ENCODE measurements at places on chromosomes 3 and 15. TPM values are rescaled to one million over a fixed set of nuclear protein-coding genes. Genes with fewer than 3 reads are reported as not detected.

DNA sequence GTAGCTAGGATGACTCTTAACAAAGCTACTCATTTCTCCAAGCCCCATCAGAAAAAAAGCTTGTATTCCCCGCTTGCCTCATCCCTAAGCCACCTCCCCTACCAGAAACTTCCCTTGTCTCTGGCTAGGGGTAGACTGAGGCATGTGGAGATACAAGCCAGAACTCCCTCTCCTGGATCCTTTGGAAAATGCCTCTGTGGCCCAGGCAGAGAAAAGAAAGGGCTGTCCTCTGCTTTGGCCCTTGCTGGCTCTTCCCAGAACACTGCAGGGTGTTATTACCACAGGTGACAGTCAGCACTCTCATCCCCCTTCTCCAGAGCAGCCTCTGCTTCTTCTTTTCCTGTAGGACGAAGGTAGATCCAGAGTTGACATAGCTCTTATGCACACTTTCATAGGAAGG, 15.2 kb downstream of the RMDN3 start:
- DNase-seq = no peak

CCDC80 gene
- 158 TPM for total RNA-seq

DNA sequence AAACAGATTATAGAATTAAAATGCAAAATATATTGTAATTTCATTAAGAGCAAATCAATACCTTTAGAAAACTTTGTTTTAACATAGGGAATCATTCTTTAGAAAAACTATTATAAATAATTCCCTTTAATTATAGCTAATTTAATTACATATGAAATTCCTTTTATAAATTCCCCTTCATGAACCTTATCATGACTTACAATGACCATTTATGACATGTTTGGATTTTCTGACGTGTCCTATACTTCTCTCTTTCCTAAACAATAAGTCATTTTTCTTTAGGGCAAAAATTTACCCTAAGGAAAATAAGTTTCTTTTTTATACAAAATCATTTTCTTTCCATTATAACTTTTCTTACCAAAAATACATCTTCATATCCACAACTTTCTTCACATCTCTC, 37.8 kb downstream of the PRR20G start:
- no peak for DNase-seq

DNA sequence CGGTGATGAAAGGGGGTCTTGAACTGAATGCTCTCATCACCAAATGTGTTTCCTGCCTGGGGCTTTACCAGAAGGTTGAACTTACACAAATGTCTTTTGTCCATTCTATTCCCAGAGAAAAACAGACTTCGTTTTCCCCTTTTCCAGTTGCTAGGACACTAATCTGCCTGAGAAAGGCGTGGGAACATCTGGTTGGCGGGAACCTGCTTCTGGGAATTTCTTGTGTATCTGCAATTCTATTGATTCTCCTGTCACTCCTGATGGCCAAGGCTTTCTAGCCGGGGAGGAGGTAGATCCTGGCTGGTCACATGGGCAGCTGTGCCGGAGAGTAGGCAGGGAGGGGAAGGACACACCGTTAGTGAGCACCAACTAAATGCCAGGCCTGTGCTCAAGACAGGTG, 31.1 kb upstream of the CCDC174 start:
- no peak for DNase-seq
